ENCODE measurements at places on chromosomes 11 and 22. TPM values are rescaled to one million over a fixed set of nuclear protein-coding genes. Genes with fewer than 3 reads are reported as not detected.

The GP1BB gene
- total RNA-seq: 22.1 TPM

The LRP5 gene
- 17.2 TPM for total RNA-seq

The ABTB2 gene
- total RNA-seq: 1.5 TPM

The TMEM191C gene
- 0.69 TPM for total RNA-seq

The RAG1 gene
- total RNA-seq: 0.71 TPM

The POU2AF3 gene
- total RNA-seq: not detected

The RAB39A gene
- total RNA-seq: 0.58 TPM

The TMEM86A gene
- total RNA-seq: 2.1 TPM

The SERHL2 gene
- 1.5 TPM for total RNA-seq

The HIPK3 gene
- total RNA-seq: 39.6 TPM

The OR9Q2 gene
- total RNA-seq: not detected

The HSCB gene
- 23.9 TPM for total RNA-seq

The SEPTIN5 gene
- total RNA-seq: 44.8 TPM

The THRSP gene
- total RNA-seq: not detected

The APOA1 gene
- not detected for total RNA-seq

The OR8D4 gene
- not detected for total RNA-seq

All from LHCN-M2 (cell line).